ENCODE measurements at places on chromosomes 3 and 15. TPM values are rescaled to one million over a fixed set of nuclear protein-coding genes. Genes with fewer than 3 reads are reported as not detected.

DNA sequence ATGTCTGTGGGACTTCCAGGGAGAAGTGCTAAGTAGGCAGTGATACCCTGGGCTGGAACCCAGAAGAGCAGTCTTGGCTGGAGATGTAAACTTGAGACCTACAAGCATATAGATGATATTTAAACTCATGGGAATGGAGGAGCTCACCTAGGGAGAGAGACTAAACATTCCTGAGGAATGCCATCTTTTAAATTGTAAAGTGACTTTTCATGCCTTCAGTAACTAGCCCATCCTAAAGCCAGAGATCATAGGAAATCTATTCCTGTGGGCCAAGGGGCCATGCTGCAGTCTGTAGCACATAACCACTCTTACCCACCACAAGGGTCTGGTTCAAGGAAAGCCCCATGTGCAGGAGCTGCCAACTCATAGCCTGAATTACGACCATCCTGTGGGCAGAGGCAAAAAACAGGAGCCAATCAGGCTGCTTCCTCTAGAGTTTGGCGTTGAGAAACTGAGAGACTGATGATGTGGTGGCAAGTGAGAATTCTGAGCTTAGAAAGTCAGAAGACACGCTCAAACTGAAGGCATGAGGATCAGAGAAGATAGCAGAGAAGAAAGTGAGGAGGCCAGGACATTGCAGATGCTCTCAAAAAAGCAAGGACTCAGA is 37.5 kb downstream of the CTDSPL start:
- H3K36me3 ChIP-seq = no peaks in the 10 kb centered on the region
- no peak overlapping the region for H3K4me3 ChIP-seq
- no peak for DNase-seq
- peaks cover 4% of the 10 kb centered on the region for H3K27me3 ChIP-seq
- H3K27ac ChIP-seq = no peak overlapping the region

DNA sequence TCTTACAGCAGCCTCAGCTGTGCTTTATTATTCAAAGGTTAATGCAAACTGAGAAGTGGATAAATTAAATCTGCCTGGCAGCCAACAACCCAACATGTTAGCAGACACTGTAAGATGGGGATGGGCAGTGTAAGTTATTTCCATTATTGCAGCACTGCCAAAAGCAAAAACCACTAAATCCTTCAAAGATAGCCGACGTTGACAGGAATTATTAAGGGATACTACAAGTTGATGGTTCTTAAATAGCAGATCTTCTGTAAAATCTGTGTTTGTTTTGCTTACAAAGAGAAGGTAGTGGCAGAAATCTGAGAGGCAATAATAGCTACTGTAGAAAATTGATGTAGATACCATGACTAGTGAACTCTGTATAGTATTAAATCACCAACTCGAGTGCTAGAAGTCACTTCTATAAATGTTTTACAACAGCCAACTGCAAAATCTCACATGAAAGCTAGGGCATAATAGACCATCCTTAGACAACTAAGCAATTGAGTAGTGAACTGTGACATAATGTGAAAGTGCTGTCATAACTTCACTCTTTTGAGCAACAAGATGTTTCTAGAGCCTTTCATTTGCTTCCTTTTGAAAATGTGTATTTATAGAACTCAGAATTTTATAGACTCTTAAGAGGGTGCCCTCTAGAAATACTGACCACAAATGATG is 278.6 kb downstream of the UBE2E2 start:
- no peaks in the 10 kb centered on the region for H3K36me3 ChIP-seq
- no peak overlapping the region for H3K4me3 ChIP-seq
- H3K27me3 ChIP-seq = no peaks in the 10 kb centered on the region
- H3K4me1 ChIP-seq = no peaks in the 10 kb centered on the region

Gene MNS1
- total RNA-seq = not detected

DNA sequence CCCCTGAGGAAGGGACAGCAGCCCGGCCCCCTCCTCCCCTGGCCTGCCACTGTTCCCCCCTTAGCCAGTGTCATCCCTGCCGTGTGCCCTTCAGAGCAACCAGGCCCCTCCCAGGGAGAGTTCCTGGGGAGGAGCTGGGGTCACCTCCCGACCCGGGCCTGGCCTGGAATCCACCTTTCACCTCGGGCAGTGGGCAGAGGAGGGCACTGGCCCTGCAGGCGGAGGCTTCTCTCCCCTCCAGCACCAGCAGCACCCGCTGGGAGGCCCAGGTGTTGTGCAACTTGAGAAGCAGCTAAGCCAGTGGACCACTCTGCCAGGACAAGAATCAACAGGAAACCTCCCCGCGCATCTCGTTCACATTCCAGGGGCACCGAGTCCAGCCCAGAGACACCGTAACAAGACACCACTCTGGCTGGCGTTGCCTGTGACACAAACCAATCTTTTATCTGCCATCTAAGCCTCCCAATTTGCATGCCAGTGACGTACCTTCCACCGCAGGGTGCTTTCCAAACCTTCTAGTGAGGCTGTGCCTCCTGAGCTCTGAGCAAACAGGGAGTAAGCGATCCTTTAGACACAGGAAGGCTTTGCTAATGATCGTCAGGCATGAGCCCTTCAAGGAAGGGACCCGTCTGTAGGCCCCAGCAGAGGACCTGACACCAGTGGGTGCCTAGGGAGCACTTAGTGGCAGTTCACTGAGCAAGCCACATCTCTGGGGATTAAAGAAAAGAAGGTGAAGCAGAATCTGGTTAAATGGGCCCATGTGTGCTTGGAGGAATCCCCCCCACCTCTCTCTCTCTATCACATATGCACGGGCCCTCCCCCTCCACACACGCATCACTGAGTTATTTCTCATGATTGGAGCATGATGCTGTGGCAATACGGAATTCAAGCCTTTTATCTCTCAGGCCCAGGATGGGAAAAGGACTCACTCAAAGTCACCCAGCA is 98.9 kb upstream of the TLE3 start:
- peak; percentile 63 for DNase-seq
- H3K4me1 ChIP-seq = peaks cover 11% of the 10 kb centered on the region
- no peaks in the 10 kb centered on the region for H3K36me3 ChIP-seq
- no peak overlapping the region for H3K27ac ChIP-seq
- H3K27me3 ChIP-seq = no peaks in the 10 kb centered on the region

Gene PLA2G4D
- not detected for total RNA-seq

Gene LEKR1
- 0.99 TPM for total RNA-seq

DNA sequence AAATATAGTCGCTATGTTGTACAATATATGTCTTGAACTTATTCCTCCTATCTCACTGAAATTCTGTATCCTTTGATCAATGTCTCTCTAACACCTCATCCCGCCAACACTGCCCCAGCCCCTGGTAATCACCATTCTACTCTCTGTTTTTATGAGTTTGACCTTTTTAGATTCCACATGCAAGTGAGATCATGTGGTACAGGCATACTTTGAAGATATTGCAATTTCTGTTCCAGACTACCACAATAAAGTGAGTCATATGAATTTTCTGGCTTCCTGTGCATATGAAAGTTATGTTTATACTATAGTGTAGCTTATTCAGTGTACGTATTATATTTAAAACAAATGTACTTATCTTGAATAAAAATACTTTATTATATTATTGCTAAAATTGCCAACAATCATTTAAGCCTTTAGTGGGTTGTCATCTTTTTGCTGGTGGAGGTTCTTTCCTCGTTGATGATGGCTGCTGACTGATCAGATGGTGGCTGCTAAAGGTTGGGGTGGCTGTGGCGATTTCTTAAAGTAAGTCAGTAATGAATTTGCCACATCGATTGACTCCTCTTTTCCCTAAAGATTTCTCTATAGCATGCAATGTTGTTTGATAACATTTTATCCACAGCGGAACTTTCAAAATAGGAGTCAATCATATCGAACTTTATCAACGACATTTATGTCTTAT is 257.2 kb downstream of the NFKBIZ start:
- no peak overlapping the region for H3K4me3 ChIP-seq
- no peaks in the 10 kb centered on the region for H3K36me3 ChIP-seq
- no peak for DNase-seq
- no peaks in the 10 kb centered on the region for H3K27me3 ChIP-seq
- H3K27ac ChIP-seq = peak overlapping the region; percentile 14
- H3K4me1 ChIP-seq = no peaks in the 10 kb centered on the region

DNA sequence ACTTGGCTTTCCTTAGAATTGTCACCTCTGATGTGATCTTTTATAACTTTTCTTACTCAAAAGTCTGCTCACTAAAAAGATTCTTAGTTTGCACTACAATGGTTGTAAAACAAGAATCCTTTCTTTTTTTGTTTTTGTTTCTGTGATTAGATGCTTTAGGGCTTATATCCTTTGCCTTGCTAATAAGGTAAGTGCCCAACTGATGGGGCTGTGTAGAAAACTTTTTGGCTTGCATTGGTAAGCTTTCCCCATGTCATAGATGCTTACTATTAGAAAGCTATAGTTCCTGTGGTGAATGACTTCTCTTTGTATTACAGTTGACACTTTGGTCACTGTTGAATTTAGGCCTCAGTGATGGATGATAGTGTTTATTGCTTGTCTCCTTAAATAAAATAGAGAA is 5.1 kb downstream of the ABHD5 start:
- H3K27me3 ChIP-seq = no peaks in the 10 kb centered on the region
- peaks cover 23% of the 10 kb centered on the region for H3K4me1 ChIP-seq
- no peak overlapping the region for H3K27ac ChIP-seq
- H3K36me3 ChIP-seq = peaks cover 2% of the 10 kb centered on the region
- no peak overlapping the region for H3K4me3 ChIP-seq
- DNase-seq = no peak

DNA sequence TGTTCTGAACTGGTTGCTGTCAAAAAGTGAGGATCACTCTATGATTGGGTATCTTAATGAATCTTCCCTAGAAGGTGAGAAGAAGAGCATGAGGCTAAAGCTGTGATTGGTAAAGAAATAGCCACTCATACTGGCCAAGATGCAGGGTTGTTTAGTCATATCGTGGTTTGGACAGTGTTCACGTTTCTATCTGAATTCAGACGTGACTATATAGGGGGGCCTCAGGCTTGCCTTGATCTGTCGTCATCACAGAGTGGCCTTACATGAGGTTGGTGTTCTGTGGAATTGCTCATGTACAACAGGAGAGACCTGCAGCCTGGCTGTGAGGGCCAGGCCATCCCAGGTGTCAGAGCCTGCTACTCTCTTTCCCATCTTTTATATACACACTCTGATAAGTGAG is 12.4 kb downstream of the RTP2 start:
- no peak for DNase-seq
- no peak overlapping the region for H3K27ac ChIP-seq
- peaks cover 16% of the 10 kb centered on the region for H3K27me3 ChIP-seq
- no peaks in the 10 kb centered on the region for H3K36me3 ChIP-seq
- no peak overlapping the region for H3K4me3 ChIP-seq

GRCh38 chr3:5213574-5213966 is 26.1 kb downstream of the EDEM1 start:
- peaks cover 99% of the 10 kb centered on the region for H3K36me3 ChIP-seq
- H3K27ac ChIP-seq = no peak overlapping the region
- H3K4me3 ChIP-seq = no peak overlapping the region
- H3K4me1 ChIP-seq = no peaks in the 10 kb centered on the region
- H3K27me3 ChIP-seq = no peaks in the 10 kb centered on the region

DNA sequence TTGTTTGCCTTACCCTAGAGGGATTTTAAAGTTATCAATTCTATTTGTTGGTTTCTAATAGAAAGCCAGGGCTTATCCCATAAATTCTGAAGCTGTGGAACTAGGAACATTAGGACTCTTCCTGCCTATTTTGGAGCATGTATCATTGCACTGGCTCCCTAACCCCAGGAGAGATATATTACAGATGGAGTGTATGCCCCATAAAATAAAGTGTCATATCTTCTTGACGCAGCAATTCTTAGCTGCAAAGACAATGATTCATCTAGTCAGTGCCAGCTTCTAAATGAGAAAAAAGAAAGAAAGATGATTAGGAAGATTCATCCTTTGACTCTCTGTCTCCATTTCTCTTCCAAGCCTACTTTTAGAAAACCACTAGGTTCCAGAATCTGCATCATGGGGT is 74.8 kb upstream of the MAGI1 start:
- no peaks in the 10 kb centered on the region for H3K4me1 ChIP-seq
- no peaks in the 10 kb centered on the region for H3K36me3 ChIP-seq
- DNase-seq = no peak
- no peaks in the 10 kb centered on the region for H3K27me3 ChIP-seq
- H3K27ac ChIP-seq = no peak overlapping the region

- H3K4me3 ChIP-seq = no peak overlapping the region
- no peaks in the 10 kb centered on the region for H3K27me3 ChIP-seq
- H3K36me3 ChIP-seq = no peaks in the 10 kb centered on the region
- no peaks in the 10 kb centered on the region for H3K4me1 ChIP-seq
These were observed 28.1 kb upstream of the CD200R1L start for GRCh38 chr3:112874725-112875124.

GRCh38 chr3:17266846-17267245 is 382.1 kb downstream of the PLCL2 start:
- H3K36me3 ChIP-seq = no peaks in the 10 kb centered on the region
- no peak overlapping the region for H3K4me3 ChIP-seq
- no peak for DNase-seq
- no peaks in the 10 kb centered on the region for H3K4me1 ChIP-seq
- no peaks in the 10 kb centered on the region for H3K27me3 ChIP-seq
- H3K27ac ChIP-seq = no peak overlapping the region

- DNase-seq = no peak
- H3K27me3 ChIP-seq = no peaks in the 10 kb centered on the region
- no peak overlapping the region for H3K27ac ChIP-seq
These were observed 152.3 kb downstream of the ZBTB20 start for GRCh38 chr3:114994554-114995341.

DNA sequence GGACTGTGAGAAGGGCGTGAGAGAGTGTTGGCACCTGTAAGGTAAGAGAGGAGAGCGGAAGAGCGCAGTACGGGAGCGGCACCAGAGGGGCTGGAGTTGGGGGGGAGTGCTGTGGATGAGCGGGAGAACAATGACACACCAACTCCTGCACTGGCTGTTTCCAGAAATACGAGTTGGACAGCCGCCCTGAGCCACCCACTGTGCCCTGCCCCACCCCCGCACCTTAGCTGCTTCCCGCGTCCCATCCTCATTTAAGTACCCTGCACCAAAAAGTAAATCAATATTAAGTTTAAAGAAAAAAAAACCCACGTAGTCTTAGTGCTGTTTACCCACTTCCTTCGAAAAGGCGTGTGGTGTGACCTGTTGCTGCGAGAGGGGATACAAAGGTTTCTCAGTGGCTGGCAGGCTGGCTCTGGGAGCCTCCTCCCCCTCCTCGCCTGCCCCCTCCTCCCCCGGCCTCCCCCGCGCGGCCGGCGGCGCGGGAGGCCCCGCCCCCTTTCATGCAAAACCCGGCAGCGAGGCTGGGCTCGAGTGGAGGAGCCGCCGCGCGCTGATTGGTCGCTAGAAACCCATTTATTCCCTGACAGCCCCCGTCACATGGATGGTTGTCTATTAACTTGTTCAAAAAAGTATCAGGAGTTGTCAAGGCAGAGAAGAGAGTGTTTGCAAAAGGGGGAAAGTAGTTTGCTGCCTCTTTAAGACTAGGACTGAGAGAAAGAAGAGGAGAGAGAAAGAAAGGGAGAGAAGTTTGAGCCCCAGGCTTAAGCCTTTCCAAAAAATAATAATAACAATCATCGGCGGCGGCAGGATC is at the start of gene SOX2:
TSS of gene SOX2 (plus strand) at position 601 of the 811 bp plus-strand sequence. CDS start 436 bp downstream, outside the sequence.
- H3K4me1 ChIP-seq = peaks cover 27% of the 10 kb centered on the region
- H3K27me3 ChIP-seq = peaks cover 64% of the 10 kb centered on the region
- H3K36me3 ChIP-seq = no peaks in the 10 kb centered on the region
- H3K4me3 ChIP-seq = peak within 1 kb of the TSS; percentile 32
- no peak within 1 kb of the TSS for H3K27ac ChIP-seq
- DNase-seq = peak; percentile 35

Gene MEIS2
- not detected for total RNA-seq

- H3K27me3 ChIP-seq = no peaks in the 10 kb centered on the region
- H3K4me3 ChIP-seq = no peak overlapping the region
- no peaks in the 10 kb centered on the region for H3K4me1 ChIP-seq
- DNase-seq = no peak
These were observed 123.0 kb upstream of the STAC start for GRCh38 chr3:36257158-36257852.

Gene HTR3E
- not detected for total RNA-seq

All from CD4-positive, CD25-positive, alpha-beta regulatory T cell (primary cell).